CD8-positive, alpha-beta memory T cell (primary cell): ENCODE measurements at places on chromosomes 3 and 15.

GRCh38 chr3:10370429-10370828 is 49.5 kb upstream of the SEC13 start:
- no peak for DNase-seq
- no peaks in the 10 kb centered on the region for H3K4me1 ChIP-seq
- no peaks in the 10 kb centered on the region for H3K27me3 ChIP-seq
- H3K27ac ChIP-seq, result no peak overlapping the region
- H3K36me3 ChIP-seq, result no peaks in the 10 kb centered on the region

DNA sequence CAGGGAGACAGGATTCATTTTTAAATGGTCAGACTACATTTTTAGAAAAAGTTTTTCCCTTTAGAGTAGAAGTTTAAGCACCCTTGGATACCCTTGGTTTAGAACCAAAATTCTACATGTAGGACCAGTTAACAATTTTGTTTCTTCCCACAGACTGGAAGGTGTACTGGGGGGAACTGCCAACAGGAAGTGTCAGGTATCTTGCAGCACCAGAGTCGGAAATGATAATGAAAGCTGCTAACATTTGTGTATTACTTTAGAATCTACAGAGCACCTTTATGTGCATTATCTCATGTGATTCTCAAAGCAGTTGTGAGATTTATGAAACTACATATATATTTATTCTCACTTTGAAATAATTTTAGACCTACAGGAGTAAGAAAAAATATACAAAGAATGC is 21.5 kb downstream of the SPRED1 start:
- no peak overlapping the region for H3K4me3 ChIP-seq
- DNase-seq, result no peak
- no peak overlapping the region for H3K27ac ChIP-seq
- no peaks in the 10 kb centered on the region for H3K27me3 ChIP-seq
- H3K4me1 ChIP-seq, result no peaks in the 10 kb centered on the region

- no peak overlapping the region for H3K4me3 ChIP-seq
- DNase-seq, result no peak
- H3K4me1 ChIP-seq, result peaks cover 44% of the 10 kb centered on the region
- H3K36me3 ChIP-seq, result no peaks in the 10 kb centered on the region
- H3K27me3 ChIP-seq, result no peaks in the 10 kb centered on the region
Observed at GRCh38 chr15:84699538-84700191, 16.3 kb downstream of the SEC11A start.

DNA sequence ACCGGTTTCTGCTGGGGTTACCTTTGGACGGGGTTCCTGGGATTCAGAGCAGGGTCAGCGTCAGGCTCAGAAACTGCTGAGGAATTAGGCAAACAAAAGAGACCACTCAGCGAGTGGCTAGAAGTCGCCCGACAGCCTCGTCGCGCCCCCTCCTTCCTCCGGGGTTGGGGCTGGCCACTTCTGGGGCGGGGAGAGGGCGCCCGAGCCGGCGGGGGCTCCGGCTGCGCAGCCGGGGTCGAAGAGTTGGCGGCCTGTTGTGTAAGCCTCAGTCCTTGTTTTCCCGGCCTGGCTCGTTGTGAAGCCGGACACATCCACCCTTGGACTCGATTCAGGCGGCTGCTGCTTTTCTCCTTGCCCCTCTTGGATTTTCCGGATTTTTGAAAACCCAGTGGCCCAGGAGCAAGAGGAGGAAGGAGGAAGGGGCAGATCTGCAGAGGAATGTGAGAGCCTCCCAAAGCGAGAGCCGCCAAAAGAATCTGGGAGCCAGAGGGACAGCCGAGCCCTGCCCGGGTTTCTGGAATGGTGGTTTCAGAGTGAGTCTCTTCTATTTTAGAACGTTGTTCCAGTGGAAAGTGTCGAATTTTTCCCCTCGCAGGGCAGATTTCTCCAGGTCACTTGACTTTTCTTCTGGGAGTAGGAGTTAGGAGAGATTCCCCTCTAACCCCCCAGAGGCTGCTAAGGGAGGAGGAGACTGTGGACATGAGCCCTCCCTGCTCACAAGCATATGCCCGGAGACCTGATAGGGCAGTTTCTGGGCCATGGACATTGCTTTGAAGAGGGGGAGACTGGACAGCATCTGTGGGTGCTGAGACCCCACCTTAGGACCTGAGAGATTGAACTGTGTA is 666 bp downstream of the SNX33 start:
- peaks cover 21% of the 10 kb centered on the region for H3K4me1 ChIP-seq
- peak overlapping the region; percentile 70 for H3K27ac ChIP-seq
- DNase-seq, result no peak
- no peaks in the 10 kb centered on the region for H3K27me3 ChIP-seq

DNA sequence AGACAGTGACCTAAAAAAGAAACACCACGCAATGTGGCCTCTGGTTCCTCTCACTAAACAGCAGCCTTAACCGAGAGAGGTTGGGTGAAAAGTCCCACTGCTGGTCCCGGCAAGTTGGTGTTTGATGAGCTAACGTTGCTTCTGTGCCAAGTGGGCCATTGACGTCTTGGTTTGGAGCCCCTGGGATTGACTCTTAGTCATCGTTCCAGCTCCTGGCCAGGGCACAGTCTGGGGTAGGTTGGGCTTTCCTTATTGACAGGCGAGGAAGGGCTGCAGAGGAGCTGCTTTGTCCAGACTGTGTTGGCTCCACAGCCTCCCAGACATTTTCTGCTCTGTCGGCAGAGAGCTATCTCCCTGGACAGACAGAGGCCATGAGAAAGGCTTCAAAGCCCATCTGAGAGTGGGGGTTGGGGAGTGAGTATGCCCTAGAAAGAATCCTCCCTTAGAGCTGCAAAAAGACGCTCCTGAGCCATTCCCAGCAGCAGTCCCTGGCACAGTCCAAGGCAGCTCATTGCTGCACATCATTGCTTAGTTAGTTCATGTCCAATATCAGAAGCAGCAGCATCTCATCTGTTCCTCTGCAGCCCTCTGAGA is 28.6 kb upstream of the C3orf80 start:
- H3K4me3 ChIP-seq, result no peak overlapping the region
- no peaks in the 10 kb centered on the region for H3K36me3 ChIP-seq
- no peak overlapping the region for H3K27ac ChIP-seq
- DNase-seq, result no peak
- no peaks in the 10 kb centered on the region for H3K4me1 ChIP-seq

GRCh38 chr3:28933337-28933736 is 347.5 kb upstream of the RBMS3 start:
- H3K4me3 ChIP-seq, result no peak overlapping the region
- no peaks in the 10 kb centered on the region for H3K36me3 ChIP-seq
- no peaks in the 10 kb centered on the region for H3K27me3 ChIP-seq
- H3K27ac ChIP-seq, result no peak overlapping the region
- no peak for DNase-seq

- DNase-seq, result no peak
- no peak overlapping the region for H3K4me3 ChIP-seq
- no peaks in the 10 kb centered on the region for H3K36me3 ChIP-seq
- no peaks in the 10 kb centered on the region for H3K27me3 ChIP-seq
Observed at GRCh38 chr15:101765772-101766456, 37.4 kb upstream of the OR4F6 start.

GRCh38 chr3:196093317-196094111 is 11.6 kb upstream of the TFRC start:
- H3K27me3 ChIP-seq, result no peaks in the 10 kb centered on the region
- DNase-seq, result no peak
- no peaks in the 10 kb centered on the region for H3K36me3 ChIP-seq
- no peaks in the 10 kb centered on the region for H3K4me1 ChIP-seq
- no peak overlapping the region for H3K27ac ChIP-seq

DNA sequence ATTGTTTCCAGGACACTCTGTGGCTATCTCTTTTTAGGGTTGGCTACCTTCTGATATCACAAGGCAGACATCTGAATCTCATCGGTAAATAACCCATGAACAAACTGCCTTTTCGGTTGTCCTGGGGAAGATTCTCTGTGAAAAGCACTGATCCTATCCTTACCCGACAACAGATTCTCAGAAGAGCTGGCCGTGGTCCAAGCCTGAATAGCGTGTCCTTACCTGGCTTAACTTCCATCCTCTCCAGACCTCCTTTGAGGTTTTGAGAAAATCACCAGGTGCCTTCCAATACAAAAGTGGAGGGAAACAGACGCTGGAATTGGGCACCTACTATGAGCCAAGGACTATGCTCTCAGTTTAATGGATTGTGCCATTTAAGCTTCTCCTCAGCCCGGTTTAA is 87.4 kb upstream of the ARHGEF3 start:
- H3K4me1 ChIP-seq, result peaks cover 59% of the 10 kb centered on the region
- no peak for DNase-seq

- no peak for DNase-seq
- H3K36me3 ChIP-seq, result peaks cover 32% of the 10 kb centered on the region
- no peaks in the 10 kb centered on the region for H3K4me1 ChIP-seq
- no peaks in the 10 kb centered on the region for H3K27me3 ChIP-seq
Observed at GRCh38 chr15:61890106-61890505, 170.1 kb downstream of the VPS13C start.

DNA sequence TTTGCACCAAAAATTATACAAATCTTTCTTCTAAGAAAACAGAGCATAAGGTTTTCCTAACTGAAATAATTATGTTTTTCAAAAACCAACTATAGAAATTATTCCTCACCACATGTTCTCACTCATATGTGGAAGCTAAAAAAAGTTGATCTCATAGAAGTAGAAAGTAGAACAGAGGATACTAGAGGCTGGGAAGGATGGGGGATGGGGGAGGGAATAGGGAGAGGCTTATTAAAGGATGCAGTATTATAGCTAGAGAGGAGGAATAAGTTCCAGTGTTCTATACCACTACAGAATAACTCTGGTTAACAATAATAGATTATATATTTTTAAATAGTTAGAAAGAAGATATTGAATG is 12.7 kb upstream of the TMEM212 start:
- no peak for DNase-seq
- no peaks in the 10 kb centered on the region for H3K27me3 ChIP-seq
- H3K4me3 ChIP-seq, result no peak overlapping the region
- H3K27ac ChIP-seq, result no peak overlapping the region

DNA sequence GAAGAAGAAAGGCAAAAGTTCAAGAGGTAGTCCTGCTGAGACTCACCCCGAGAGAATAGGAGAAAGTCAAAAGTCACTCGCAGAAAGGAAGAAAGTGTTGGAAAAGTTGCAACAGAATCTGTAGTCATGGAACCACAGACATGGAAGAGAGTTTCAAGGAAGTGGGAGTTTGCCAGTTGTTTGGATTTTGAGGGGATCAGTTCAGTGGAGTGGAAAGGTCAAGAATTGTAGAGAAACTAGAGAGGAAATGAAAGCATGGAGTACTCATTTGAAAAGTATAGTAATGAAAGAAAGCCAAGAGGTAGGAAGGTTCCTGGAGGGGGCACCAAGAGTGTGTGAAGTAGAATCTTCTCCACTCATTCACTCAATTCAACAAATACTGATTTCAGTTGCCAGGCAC is 34.7 kb downstream of the SPTSSB start:
- H3K4me3 ChIP-seq, result no peak overlapping the region
- DNase-seq, result no peak
- H3K36me3 ChIP-seq, result no peaks in the 10 kb centered on the region
- H3K27ac ChIP-seq, result no peak overlapping the region
- H3K4me1 ChIP-seq, result no peaks in the 10 kb centered on the region
- H3K27me3 ChIP-seq, result no peaks in the 10 kb centered on the region

DNA sequence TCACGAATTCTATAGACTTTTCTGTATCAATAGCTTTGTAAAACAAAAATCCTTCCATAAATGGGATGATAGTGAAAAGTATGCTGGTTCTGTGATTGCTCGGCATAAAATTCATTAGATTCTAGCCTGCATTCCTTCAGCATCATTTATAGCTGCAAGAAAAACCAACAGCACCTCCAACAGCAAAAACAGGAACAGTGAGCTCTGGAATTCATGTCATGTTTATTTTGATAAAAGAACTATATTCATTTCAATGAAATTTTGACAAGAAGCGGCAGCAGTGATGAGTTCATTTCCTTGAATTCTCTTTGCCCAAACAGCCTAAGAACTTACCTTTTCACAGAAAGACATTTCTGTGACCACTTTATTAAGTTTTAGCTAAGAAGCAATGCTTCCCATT is 515.2 kb upstream of the CCDC54 start:
- no peaks in the 10 kb centered on the region for H3K36me3 ChIP-seq
- H3K27ac ChIP-seq, result no peak overlapping the region
- no peaks in the 10 kb centered on the region for H3K27me3 ChIP-seq
- no peak overlapping the region for H3K4me3 ChIP-seq
- H3K4me1 ChIP-seq, result no peaks in the 10 kb centered on the region

GRCh38 chr3:54653456-54654195 is 274.2 kb downstream of the LRTM1 start:
- DNase-seq, result no peak
- H3K27ac ChIP-seq, result no peak overlapping the region
- no peak overlapping the region for H3K4me3 ChIP-seq
- H3K36me3 ChIP-seq, result no peaks in the 10 kb centered on the region
- H3K27me3 ChIP-seq, result no peaks in the 10 kb centered on the region
- no peaks in the 10 kb centered on the region for H3K4me1 ChIP-seq

DNA sequence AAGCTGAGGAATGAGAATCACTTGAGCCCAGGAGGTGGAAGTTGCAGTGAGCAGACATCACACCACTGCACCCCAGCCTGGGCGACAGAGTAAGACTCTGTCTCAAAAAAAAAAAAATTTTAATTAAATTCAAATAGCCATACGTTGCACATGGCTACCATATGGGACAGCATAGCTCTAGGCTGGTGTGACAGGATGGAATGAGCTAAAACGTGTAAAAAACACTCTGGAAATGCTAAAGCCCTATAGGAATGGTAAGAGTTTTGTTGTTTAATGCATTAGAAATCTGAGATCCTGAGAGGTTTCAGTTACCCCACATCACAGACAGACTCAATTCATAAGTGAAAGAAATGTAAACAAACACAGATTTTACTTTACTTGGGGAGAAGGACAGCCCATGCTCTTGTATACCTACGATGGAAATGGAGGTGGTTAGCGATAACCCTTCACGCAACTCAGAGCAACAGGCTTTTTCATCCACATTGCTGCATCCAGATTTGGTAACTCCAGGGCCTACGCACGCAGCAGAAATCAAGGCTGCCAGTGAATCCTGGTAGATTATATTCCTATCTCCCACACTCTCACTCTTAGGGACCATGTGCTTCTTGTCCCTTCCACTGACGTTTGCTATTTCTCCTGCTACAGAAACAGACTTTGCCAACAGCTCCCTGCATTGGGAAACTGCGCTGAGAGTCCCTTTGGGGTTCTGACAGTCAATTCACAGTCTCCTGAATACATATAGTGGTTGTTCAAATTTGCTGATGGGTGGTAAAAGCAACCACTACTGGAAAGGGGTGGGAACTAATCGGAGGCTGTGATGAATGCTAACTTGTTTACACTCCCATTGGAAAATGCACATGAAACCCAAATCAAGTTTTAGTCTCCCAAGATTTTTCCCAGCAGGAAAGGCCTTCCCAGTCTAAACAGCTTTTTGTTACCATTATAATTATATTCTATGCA is 3.1 kb downstream of the SH3BP5 start:
- no peak for DNase-seq
- H3K4me1 ChIP-seq, result peaks cover 87% of the 10 kb centered on the region
- no peak overlapping the region for H3K27ac ChIP-seq
- peaks cover 11% of the 10 kb centered on the region for H3K36me3 ChIP-seq
- no peak overlapping the region for H3K4me3 ChIP-seq

- no peak for DNase-seq
- H3K27me3 ChIP-seq, result no peaks in the 10 kb centered on the region
- no peaks in the 10 kb centered on the region for H3K36me3 ChIP-seq
- H3K4me1 ChIP-seq, result peaks cover 16% of the 10 kb centered on the region
Observed at GRCh38 chr3:186869253-186870100, 27.0 kb downstream of the ADIPOQ start.
